ENCODE measurements at places on chromosomes 6 and 20.

- DNase-seq, result no peak
These were observed 11.8 kb upstream of the IBTK start for GRCh38 chr6:82259389-82259788.

DNA sequence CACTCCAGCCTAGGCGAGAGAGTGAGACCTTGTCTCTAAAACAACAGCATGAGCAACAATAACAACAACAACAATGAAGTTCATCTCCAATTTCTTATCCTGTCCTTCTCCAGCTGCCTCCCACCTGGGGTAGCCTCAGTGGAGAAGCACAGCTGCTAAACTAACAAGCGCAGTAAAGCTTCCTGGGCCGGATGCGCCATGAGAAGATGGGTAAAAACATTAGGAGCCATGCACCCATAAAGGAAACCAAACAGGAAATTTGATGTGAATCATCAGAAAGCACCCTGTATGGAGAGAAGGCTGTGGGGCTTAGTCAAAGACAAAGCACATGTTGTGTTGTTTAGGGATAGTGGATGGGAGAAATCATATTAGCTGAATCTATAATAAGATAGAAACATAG is 61.1 kb upstream of the CCN6 start:
- no peak for DNase-seq

DNA sequence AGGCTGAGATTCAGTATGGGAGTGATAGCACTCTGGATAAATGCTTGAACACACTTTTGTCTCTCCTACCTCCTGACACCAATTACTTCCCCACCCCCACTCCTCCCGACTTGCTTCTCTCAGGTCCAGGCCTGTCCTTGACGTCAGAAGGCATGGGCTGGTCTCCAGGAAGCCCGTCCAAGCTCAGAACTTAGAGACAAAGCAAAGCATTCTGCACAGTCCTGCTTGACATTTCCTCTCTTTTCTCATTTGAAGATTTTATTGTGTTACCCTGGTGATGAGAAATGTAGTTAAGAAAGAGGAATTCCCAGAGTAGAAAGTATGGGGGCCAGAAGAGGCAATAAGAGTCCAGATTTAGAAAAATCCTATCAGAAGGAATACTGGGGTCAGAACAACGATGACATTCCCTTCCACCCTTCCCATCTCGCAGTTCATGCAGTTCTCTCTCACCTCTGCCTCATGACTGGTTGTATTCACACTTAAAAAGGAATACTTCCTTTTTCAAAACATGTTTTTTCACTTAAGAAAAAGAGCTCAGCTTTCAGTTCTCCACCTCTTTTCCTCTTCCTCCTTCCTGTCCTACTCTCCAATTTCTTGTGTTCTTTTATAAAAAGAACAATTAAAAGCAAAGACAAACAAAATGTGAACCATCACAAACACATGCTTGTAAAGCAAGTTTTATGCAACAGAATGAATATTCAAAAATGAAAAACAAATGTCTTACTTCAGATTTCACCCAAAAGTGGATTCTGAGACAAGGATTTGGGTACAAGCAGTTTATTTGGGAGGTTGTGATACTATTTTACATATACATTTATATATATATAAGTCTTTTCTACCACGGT is 18.5 kb upstream of the FAM184A start:
- DNase-seq, result no peak

DNA sequence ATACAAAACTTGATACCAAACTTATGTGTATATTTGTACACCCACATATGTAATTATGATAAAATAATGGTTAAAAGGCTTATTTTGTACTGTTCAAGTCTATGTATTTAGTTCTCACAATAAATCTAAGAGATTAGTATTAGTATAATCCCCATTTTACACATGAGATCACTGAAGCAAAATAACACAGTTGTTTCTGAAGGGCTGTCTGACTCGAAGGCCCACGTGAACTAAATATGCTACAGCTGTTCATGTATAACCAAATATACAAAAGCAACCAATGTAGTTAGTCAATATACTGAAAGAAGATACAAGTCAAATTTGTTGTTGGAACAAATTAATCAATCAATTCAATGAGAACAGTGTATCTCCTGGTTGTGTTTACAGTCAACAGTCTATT is 959.2 kb downstream of the EPHA7 start:
- DNase-seq, result no peak

DNA sequence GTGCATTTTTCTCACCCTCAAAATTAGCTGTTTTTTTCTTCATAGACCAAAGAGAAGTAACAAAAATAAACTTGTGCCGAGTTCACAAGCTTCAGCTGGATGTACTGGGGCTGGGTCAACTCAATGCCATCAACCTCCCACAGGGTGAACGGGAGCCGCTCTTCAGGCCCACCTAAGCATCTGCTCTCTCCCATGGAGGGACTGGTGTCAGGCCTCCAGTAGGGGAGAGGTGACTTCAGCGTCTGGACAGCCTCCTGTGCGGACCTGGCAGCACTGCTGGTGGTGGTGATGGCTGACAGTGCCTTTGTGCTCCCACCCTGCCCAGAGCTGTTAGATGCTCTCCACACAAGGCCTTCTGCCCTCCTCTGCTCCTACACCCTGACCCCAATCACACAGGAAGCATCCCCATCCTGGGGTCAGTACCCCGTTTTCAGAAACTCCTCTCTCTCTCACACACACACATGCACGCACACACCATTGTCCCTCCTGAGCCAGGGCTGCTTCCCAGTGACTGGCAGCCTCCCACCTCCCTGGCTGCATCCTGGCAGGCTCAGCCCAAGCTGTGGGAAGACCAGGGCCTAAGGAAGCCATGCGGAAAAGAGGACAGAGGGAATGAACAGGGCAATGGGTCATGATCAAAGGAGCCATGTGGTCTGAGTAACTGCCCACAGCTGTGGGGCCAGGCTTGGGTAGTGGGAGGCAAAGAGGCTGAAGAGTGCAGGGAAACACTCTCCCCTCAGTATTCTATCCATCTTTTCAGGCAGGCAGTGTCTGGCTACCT is 17.7 kb downstream of the CST8 start:
- no peak for DNase-seq

- no peak for DNase-seq
These were observed 89.5 kb downstream of the SLX4IP start for GRCh38 chr20:10524643-10525042.

GRCh38 chr6:84003654-84004053 is 29.9 kb upstream of the MRAP2 start:
- no peak for DNase-seq

- no peak for DNase-seq
These were observed 120.7 kb upstream of the ADGRF1 start for GRCh38 chr6:47162793-47163192.

GRCh38 chr6:144697369-144697760 is 412.2 kb downstream of the UTRN start:
- no peak for DNase-seq

- DNase-seq, result no peak
These were observed 217.4 kb upstream of the FAM83B start for GRCh38 chr6:54629131-54629530.

- DNase-seq, result no peak
These were observed 319.2 kb upstream of the MOCS1 start for GRCh38 chr6:40253420-40253819.

DNA sequence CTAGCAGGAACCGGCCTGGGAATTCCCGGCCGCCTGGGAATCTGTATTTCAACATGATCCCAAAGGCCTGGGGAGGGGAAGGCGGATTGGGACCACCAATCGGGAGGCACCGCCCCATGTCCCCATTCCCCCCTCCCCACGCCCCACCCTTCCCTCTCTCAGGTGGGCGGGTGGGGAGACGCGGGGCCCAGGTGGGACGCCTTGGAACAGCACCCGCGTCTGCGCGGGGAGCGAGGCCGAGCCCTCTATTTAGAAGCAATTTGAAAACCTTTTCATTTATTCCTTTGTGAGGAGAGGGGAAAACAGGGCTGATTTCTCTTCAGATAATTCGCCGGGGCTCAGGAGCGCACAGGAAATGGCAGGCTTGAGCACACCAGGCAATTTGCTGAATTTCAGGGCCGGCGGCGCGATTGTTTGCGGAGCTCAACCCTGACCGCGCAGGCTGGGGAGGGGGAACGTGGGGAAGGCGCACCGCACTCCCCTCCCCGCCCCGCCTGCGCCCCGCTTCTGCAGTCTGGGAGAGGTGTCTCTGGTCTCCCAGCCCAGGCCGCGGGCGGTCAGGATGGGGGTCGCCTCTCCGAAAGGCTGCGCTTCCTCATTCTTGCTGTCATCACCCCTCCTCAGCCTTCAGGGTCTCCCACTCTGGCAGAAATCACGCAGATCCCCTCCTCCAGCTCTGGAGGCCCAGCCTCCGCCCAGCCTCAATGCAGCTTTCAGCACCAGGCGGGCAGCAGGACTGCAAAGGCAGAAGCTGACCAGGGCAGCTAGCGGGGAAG is 170.0 kb downstream of the GRM4 start:
- no peak for DNase-seq

DNA sequence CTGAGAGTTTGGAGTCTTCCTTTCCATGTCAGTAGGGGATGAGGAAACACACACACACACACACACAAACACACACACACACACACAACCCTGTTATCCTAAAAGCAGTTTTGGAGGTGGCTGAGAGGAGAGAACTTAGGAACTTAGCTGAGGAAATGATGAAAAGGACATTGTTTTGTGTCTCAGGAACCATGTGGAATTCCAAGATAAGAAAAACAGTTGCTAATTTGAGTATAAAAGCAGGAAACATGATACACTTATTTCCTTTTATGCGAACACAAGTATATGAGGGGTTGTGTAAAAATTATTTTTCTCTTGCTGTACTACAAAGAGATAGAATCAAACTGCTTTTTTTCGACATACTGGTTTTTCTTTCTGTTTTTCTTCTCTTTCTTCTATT is at the start of gene MYCT1:
Gene MYCT1, plus strand, starts transcription at position 264 of the 400 bp plus-strand sequence. Its CDS starts 6 bp downstream, at position 270.
- DNase-seq, result no peak

- no peak for DNase-seq
These were observed 609.6 kb downstream of the PKHD1 start for GRCh38 chr6:51477711-51478311.

- no peak for DNase-seq
These were observed 41.1 kb upstream of the ERVFRD-1 start for GRCh38 chr6:11152581-11152980.

- no peak for DNase-seq
These were observed 283.2 kb upstream of the FOXQ1 start for GRCh38 chr6:1028723-1029122.

DNA sequence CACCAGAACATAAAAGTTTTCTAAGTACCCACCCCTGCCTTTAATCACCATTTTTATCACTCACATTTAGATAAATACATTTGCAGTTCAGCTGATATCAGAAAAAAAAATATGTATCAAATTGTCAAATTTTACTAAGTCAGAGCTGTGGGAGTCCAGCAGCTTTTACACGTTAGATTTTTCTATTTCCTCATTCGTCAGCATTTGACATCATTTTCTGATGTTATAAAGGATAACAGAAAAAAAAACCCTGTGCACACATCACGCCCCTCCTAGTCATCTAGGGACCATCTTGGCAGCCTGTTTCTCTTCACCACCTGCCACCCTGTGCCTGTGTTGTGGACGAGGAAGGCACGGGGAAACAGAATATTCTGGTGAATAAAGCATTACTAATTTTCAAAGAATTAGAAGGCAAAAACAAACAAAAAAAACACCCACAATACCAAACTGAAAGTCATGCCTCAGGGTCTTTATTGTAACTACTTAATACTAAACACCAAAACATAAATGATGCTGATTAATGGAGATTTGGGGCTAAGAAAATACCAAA is 12.4 kb downstream of the B4GALT5 start:
- DNase-seq, result peak; percentile 63

Measured in NCI-H1694 treated with DMSO at 0.1 percent for 48 hours (cell line).